ENCODE measurements at places on chromosomes 5 and 9.

- peak; percentile 58 for DNase-seq
These were observed 9.9 kb upstream of the PLEKHG4B start for GRCh38 chr5:82097-82496.

DNA sequence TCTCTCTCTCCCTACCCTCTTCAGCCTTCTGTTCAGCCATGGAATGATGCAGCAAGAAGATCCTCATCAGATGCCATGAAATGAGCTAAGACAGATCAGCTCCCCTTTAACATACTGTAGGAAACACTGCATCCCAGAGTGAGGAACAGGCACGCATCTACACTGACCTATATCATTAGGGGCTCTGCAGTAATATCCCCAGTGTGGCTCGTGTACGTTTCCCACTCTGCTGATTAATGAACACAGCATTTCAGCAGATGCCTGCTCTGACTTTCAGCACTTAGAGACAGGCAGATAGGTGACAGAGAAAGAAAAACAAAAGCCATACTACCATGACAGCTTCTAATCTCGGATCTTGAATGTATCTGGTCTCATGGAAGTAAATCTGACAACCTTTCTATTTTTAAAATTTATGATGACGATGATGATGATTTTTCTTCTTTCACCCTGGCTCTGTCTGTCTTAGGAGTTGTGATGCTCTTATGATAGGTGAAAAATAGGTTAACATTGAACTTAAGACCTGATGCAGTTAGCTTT is 750.3 kb downstream of the CDH12 start:
- no peak for DNase-seq

DNA sequence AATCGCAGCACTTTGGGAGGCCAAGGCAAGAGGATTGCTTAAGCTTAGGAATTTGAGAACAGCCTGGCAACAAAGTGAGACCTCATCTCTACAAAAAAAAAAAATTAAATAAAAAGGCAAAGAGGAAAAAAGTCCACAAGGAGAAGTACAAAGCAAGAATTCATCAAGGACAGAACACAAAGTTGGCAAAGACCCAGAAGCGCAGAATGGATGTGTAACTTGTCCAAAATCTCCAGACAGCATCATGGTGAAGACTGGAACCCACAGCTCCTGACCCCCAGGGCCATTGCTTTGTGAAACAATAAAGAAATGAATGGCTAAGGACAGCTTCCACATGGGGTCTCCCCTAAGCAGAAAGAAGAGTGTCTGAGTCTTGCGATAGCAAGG is 7.8 kb downstream of the HSD17B3 start:
- DNase-seq: no peak

- no peak for DNase-seq
These were observed 182.3 kb downstream of the MACROH2A1 start for GRCh38 chr5:135216471-135217343.

- no peak for DNase-seq
These were observed 1211.0 kb upstream of the CDH6 start for GRCh38 chr5:29982457-29982856.

GRCh38 chr5:3187771-3188425 is 407.7 kb upstream of the IRX1 start:
- no peak for DNase-seq

DNA sequence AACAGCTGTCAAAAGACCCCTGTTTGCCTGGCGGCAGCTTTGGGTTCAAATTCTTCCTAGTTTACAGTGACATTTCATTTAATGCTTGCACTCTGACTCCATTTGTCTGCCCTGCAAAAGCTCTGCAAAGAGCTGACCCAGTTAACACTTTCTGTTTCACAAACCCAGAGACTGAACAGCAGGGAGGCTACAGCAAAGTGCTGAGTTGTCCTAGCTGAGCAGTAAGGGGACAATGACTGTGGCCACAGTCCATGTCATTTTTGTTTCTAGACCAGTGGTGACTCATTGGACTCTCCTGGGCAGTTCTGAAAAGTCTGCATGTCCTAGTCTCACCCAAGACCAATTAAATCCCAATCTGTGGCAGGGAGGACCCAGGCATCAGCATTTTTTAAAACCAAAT is 994.8 kb upstream of the WWC1 start:
- DNase-seq: no peak

- DNase-seq: no peak
These were observed 94.8 kb upstream of the APC start for GRCh38 chr5:112642885-112643284.

DNA sequence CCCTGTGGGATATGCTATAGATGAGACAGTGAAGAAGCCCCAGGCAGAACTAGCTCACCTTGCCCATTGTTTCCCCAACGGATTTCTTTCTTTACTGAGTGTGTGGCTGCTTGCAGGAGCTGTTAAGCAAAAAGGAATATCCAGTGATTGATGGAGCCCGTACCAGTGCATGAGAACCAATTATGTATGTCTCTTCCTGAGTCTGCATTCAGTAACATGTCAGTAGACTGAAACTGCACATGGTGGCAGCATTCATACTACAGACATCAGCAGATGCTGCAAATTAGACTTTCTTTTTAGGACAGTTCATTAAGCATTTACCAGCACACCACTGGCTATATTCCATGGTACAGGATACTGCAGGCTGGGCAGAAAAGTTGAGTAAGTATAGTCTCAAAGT is 90.3 kb upstream of the PLCXD3 start:
- DNase-seq: no peak

- DNase-seq: no peak
These were observed 19.9 kb upstream of the PLPP1 start for GRCh38 chr5:55554585-55555202.

DNA sequence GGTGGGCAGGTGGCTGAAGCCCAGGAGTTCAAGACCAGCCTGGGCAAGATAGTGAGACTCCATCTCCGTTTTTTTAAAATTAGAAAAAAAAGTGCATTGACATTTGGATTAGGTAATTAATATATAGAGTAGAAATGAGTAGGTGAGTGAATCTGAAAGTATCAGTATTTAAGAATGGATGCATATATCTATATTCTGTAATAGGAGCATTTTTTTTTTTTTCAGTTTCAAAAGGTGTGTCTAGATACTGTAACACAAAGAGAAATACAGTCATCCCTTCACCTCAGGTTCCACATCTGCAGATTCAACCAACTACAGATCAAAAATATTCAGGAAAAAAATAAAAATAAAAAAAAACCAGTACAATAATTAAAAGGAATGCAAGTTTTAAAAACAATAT is 50.8 kb downstream of the RBM27 start:
- DNase-seq: no peak
